ENCODE measurements at places on chromosomes 12 and 14. TPM values are rescaled to one million over a fixed set of nuclear protein-coding genes. Genes with fewer than 3 reads are reported as not detected.

TEX52 gene
- total RNA-seq = 0.16 TPM

ADCY4 gene
- total RNA-seq = 1.4 TPM

PRH2 gene
- not detected for total RNA-seq

TDRD9 gene
- total RNA-seq = 0.42 TPM

RERGL gene
- total RNA-seq = not detected

USP5 gene
- 132 TPM for total RNA-seq

SLC10A1 gene
- not detected for total RNA-seq

TAS2R30 gene
- 1.4 TPM for total RNA-seq

BDKRB1 gene
- not detected for total RNA-seq

TMEM229B gene
- total RNA-seq = 1.5 TPM

DHH gene
- total RNA-seq = not detected

GLIPR1L1 gene
- not detected for total RNA-seq

ANO2 gene
- not detected for total RNA-seq
